Uterus (tissue), 4 donors: ENCODE measurements at places on chromosomes 7 and 10. TPM values are rescaled to one million over a fixed set of nuclear protein-coding genes. Genes with fewer than 3 reads are reported as not detected.

DNA sequence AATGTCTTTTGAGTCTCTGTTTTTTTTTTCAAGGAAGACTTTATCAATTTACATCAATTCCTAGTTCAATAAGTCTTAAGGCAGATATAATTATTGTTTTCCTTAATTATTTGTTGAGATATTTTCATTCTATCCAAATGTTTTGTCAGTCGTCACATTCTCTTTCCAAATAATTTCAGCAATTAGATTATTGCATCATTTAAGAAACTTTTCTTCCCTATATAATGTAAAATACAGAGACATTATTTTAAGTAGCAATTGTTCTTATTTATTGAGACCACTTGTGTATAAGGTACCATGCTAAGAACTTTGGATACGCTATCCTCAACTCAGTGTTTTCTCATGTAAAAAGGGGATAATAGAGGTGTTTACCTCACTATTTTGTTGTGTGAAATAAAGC is 38.1 kb upstream of the GNAT3 start:
- H3K27me3 ChIP-seq, result no peaks in the 10 kb centered on the region
- H3K4me1 ChIP-seq, result no peaks in the 10 kb centered on the region
- no peak overlapping the region for H3K27ac ChIP-seq

DNA sequence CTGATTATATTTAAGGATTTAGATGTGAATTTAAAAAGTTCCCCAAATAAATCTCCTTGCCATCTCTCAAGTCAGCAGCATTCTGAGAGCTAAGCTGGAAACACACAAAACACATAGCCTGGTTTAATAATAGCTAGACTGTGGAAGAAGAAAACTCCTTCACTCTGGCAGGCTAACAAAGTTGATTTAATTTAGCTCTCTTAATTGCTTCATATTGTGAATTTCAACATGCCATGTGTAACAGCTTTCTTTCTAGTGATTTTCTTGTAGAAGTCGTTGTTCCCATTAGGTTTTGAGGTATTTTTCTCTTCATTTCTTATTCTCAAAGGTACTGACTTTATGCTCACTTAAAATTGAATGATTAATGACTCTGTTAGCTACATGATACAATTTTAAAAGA is 216.8 kb upstream of the AKR1E2 start:
- no peak overlapping the region for H3K27ac ChIP-seq
- DNase-seq, result no peak
- H3K27me3 ChIP-seq, result no peaks in the 10 kb centered on the region
- no peaks in the 10 kb centered on the region for H3K36me3 ChIP-seq
- H3K4me3 ChIP-seq, result no peak overlapping the region
- H3K4me1 ChIP-seq, result no peaks in the 10 kb centered on the region

DNA sequence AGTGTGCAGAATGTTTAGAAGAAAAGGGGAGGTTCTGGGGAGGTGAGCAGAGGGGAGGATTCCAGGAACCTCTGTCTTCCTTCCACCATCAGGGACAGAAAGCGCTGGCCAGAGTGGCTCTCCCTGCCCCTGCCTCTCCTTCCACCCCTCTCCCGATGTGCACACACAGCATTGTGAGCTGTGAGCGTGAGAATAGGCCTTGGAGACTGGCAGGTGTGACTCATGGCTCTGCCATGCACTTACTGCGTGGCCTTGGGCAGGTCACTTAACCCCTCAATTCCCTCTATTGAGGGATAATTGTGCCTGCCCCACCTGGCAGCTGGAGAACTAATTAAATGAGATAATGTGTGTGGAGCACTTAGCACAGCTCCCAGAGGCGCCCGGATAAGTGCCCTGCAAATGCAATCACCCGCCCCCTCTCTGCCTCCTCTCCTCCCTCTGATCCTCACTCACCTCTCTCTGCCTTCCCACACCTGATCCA is 115.4 kb downstream of the ZMIZ1 start:
- no peaks in the 10 kb centered on the region for H3K36me3 ChIP-seq
- peaks cover 51% of the 10 kb centered on the region for H3K4me1 ChIP-seq
- no peak overlapping the region for H3K4me3 ChIP-seq
- H3K27ac ChIP-seq, result peak overlapping the region; percentile 78

DNA sequence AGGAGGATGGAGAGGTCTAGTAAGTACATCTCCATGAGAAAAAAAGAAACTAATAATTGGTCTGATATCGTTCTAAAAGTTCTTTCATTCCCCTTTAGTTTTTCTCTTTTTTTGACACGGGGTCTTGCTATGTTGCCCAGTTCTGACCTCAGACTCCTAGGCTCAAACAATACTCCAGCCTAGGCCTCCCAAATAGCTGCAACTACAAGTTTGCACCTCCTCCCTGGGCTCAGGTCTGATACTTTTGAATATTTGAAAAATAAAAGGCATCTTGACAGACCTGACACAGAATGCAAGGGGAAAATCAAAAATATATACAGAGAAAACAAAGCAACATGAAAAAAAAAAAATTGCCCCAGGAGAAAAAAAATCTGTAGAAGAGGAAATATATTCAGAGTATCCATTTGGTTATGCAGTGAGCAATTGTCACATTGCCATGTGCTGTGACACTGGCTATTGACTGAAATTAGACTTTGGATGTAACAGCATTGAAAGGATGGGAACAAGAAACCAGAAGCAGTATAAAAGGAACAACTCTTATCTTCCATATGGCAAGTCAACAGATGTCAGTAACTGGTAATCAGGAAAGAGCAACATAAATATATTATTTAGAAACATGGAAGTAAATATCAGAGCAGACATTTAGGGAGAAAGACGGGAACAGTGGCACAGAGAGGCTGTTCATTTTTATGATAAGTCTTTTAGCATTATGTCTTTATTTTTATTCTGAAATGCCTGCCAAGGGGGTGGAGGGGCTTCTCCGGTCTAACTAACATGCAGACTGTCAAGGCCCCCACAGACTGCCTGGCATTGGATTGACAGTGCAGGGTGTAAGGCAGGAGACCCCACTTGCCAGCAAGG is 408.4 kb downstream of the PARD3 start:
- H3K27ac ChIP-seq, result no peak overlapping the region
- H3K27me3 ChIP-seq, result no peaks in the 10 kb centered on the region
- H3K36me3 ChIP-seq, result no peaks in the 10 kb centered on the region
- DNase-seq, result no peak

GRCh38 chr10:120204877-120205276 is 252.2 kb upstream of the PLPP4 start:
- no peaks in the 10 kb centered on the region for H3K36me3 ChIP-seq
- H3K27ac ChIP-seq, result no peak overlapping the region
- H3K4me3 ChIP-seq, result no peak overlapping the region
- no peaks in the 10 kb centered on the region for H3K27me3 ChIP-seq
- no peak for DNase-seq

DNA sequence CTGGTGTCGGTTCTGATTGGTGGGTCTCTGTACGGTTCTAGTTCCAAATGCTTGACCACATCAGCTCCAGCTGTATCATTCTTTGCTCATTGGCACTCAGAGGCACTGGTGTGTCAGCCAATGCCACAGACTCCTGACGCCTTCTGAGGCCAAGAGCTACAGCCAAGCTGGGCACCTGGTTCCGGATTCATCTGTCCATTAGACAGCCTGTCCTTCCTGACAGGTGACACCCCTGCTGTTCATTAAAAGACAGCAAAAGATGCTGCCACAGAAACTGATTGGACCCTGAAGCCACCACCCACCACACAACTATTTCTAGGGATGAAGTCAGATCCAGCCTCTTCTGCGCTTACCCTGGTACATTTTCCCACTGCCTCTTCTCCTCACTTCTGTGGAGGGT is 35.6 kb downstream of the COL13A1 start:
- no peak overlapping the region for H3K27ac ChIP-seq
- H3K36me3 ChIP-seq, result no peaks in the 10 kb centered on the region
- no peaks in the 10 kb centered on the region for H3K4me1 ChIP-seq
- no peaks in the 10 kb centered on the region for H3K27me3 ChIP-seq
- no peak for DNase-seq
- H3K4me3 ChIP-seq, result no peak overlapping the region

GRCh38 chr10:92208736-92209135 is 82.1 kb downstream of the CPEB3 start:
- no peak overlapping the region for H3K4me3 ChIP-seq
- no peaks in the 10 kb centered on the region for H3K27me3 ChIP-seq
- DNase-seq, result no peak
- H3K36me3 ChIP-seq, result no peaks in the 10 kb centered on the region

DNA sequence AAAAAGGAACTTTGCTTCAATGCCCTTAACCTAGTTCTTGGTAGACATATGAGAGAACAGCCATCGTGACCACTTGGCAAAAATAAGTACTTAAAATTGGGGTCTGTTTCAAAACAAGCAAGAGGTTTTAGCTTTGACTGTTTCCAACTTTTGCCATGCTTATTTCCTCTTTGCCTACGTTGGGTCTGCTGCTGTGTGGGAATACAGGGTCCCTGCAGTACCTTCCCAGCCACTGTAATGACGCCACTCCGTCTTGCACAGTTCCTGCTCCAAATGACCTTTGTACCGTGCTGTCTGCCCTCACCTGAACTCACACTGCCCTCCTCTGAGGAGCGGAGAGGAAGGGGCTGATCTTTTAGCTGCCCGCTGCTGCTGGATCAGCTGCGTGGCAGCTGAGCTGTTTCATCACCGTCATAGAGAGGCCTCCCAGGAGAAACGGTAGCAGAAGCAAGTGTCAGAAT is 133.1 kb downstream of the MAPK8 start:
- no peaks in the 10 kb centered on the region for H3K4me1 ChIP-seq
- H3K36me3 ChIP-seq, result no peaks in the 10 kb centered on the region
- no peak for DNase-seq
- no peaks in the 10 kb centered on the region for H3K27me3 ChIP-seq
- no peak overlapping the region for H3K27ac ChIP-seq

DNA sequence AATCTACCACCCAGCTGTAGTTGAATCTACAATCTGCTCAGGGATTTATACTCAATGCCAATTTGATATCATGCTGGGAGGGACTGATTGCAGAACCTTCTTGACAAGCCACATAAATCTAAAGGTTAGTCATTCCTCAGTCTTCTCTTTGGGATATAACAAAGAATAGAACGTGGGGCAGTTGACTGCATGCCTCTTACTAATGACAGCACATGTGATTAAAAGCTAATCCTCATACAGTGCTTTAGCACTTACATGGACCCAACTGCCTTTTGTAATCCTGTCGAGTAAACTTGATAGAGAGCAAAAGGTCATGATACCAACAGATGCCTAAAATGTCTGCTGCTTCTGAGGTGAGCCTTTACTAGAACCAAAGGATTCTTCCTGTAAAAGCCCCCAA is 12.3 kb downstream of the KLHL7 start:
- no peaks in the 10 kb centered on the region for H3K36me3 ChIP-seq
- peaks cover under 1% of the 10 kb centered on the region for H3K4me1 ChIP-seq
- no peak for DNase-seq

Gene SYCE1
- not detected for total RNA-seq

Gene UNCX
- not detected for total RNA-seq

Gene MUC12
- total RNA-seq, result not detected

Gene MYOF
- 109 TPM for total RNA-seq

Gene PTPN12
- 52.0 TPM for total RNA-seq
